ENCODE measurements at places on chromosomes 6 and 20.

- DNase-seq: no peak
Observed at GRCh38 chr6:30619561-30619960, 1.9 kb downstream of the MRPS18B start.

DNA sequence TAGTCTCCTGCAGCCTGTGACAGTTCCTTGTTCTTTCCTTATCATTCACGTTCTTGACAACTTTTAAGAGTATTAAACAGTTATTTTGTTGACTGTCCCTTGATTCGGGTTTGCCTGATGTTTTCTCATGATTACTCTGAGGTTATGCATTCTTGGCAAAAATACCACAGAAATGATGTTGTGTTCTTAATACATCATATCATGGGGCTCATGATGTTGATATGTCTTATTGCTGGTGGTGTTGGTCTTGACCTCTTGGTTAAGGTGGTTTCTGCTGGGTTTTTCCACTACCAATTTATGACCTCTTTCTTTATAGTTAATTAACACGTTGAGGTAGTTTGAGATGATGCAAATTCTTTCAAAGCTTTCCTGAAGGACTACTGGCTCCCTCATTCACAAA lies 59.1 kb downstream of the ZHX3 start:
- no peak for DNase-seq

- peak; percentile 56 for DNase-seq
Observed at GRCh38 chr20:57748601-57749130, 38.9 kb upstream of the PMEPA1 start.

DNA sequence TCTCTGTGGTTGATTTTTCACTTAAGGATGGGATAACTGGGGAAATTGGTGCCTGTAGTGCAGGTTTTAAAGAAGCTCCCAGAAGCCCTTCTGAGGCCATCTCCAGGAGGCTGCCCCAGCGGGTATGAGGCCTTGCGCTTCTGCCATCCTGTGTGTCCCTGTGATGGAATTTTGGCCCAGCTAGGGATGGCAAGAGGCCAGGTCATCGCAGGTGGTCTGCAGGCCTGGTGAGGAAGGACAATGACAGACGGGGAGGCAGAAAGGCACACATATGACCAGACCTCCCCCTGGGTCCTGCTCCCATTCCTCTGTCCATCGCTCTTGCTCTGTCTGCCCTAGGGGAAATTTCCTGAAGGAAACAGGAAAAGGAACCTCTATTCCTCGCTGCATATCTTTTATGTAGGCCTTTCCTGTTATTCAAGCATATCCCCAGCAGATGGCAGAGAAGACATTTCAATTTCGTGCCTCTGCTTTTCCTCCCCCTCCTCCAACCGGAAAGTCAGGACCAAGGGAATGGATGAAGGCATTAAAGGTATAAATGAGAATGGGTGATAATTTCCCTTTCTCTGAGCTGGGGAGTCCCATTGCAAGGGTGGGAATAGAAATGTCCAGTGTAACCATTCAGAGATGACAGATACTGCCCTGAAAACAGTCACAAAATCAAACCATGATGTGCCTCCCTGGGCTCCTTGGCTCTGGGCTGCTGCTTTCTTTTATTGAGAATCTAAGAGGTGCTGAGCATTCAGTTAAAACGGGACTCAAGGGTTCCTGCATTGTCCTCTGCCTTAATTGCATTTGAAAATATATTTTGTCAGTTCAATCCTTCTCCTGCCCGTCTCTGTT lies 17.6 kb upstream of the HLA-F start:
- no peak for DNase-seq

DNA sequence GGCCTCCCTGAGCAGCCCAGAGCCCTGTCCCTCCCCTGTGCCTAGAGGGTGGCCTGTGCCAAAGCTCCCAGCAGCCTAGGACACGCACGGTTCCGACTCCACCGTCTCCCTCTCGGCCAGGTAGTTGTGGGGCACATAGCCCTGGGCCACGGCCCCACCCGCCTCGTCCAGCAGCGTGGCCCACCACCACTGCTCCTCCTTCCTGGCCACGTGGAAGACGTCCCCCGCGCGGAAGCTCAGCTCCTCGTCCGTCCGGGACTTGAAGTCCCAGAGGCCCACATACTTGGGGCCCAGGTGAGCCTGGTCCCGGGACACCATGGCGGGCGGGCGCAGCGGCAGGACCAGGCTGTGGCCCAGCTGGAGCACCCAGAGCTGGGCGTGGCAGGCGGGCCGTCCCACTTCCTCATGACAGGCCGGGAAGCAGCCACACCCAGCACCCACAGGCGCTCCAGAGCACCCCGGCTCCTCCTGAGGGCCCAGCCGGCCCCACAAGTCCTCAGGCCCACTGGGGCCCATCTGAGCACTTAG lies at the start of gene PTK6:
Gene PTK6, minus strand, starts transcription at position 380 of the 528 bp plus-strand sequence. Its CDS starts 62 bp downstream, at position 318.
- DNase-seq: peak; percentile 83

- no peak for DNase-seq
Observed at GRCh38 chr6:169499848-169500247, 202.0 kb downstream of the WDR27 start.

DNA sequence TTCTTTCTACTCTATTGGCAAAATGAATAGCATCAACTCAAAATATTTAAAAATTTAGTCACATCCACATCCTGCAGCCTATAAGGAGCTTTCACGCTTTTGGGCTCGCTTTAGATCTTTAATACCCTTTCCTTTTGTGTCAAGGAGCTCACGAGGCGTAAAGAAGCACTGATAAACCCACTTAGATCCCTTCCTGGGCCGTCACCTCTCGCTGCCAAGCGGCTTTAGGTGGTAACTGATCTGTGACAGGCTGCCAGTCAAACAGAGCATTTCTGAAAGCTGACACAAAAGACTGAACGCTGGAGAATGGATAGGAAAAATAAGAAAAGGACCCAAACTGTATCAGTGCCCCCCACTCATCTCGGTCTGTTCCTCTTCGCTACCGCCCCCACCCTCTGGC lies 385.7 kb upstream of the MMS22L start:
- DNase-seq: peak; percentile 28

GRCh38 chr6:89148016-89148750 lies 2.3 kb downstream of the PM20D2 start:
- no peak for DNase-seq

- DNase-seq: no peak
Observed at GRCh38 chr6:105192707-105193465, 13.1 kb upstream of the POPDC3 start.

DNA sequence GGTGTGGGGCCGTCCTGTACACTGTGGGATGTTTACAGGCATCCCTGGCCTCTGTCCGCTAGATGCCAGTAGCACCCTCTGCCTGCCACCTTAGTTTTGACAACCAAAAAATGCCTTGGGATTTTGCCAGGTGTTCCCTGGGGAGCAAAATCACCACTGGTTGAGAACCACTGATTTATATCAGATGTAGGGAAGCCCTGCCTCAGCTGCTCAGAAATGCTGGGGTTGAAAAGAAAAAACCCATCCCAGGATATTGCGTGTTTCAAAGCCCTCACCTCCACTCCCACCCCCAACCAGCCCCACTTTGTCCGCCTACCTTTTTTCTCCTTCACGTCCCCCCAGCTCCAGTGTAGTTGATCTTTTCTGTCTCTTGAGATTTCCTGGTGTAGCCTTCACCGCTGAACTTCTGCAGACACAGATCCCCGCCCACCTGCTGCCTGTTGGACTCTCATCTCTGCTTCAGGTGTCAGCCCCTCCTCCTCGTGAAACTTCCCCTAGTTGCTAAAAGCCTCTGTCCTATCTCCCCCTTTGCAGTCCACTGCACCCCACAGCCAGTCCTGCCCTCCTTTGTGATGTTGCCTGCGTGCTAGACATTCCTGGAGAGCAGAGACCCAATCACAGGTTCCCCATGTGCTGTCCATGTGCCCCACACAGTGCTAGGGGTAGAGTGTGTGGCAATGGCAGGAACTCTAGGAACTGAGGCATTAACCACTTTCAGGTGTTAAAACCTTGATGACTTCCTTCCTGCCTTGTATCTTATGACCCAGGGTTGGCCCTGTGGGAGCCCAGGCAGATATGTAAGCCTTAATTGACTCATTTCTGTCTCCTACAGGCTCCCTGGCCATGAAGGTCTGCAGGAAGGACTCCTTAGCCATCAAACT lies 98.9 kb downstream of the TBC1D7 start:
- peak; percentile 70 for DNase-seq

DNA sequence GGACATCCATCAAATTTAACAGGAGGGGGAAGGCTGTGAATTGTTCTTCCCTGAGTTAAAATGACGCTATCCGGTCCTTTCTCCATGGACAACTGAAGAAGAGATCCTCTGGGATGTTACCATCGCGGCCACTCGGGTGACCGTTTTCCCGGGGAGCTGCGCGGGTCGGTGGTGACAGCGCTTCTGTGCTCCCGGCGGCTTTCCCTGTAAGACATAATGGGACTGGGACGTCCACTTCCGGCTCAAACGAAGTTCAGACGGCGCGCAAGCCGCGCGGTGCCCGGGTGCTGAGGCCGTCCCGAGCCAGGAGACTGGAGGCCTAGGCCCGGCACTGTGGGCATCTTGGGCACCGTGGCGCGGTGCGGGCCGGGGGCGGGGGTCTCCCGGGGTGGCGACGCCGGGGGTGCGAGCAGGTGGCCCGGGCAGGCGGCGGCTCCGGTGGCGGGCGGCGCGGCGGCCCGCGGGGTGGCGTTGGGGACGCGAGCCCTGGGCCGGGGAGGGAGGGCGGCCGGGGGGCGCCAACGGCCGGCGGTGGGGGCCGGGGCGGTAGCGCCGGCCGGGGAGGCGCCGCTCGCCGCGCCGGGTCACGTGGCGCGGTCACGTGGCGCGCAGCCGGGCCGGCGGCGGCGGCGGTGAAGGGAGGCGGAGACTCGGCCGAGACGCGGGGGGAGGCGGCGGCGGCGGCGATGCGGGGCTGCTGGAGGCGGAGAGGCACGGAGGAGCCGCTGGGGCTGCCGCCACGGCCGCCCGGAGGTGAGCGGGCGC lies 63.6 kb downstream of the GTF2H5 start:
- peak; percentile 97 for DNase-seq

- DNase-seq: no peak
Observed at GRCh38 chr6:138430361-138431145, 26.5 kb downstream of the HEBP2 start.

- DNase-seq: no peak
Observed at GRCh38 chr6:8845690-8846089, 410.3 kb upstream of the SLC35B3 start.

All from GM20000 (cell line).